ENCODE measurements at places on chromosomes 16 and 17.
A peak's percentile ranks its signal among the peaks of the same experiment; 100 is the strongest.

DNA sequence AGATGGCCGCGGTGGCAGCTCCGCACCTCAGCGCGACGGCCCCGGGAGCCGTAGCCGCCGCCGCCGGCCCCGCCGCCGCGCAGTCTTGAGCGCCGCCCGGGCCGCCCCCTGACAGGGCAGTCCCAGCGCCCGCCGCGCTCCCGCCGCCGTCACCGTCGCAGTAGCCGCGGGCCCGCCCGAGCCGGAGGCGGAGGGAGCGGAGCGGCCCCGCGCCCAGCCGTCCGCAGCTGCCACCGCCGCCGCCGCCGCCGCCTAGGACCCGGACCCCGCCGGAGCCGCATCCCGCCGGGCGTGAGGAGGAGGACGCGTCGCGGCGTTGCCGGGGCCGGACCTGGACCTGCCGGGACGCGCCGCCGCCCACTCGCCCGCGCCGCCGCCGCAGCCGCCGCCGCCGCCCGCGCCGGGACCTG lies 218 bp downstream of the TNRC6C start:
- no peak overlapping the region for H3K27ac ChIP-seq
- peaks cover 8% of the 10 kb centered on the region for H3K4me1 ChIP-seq
- H3K4me3 ChIP-seq: peak overlapping the region; percentile 78
- no peaks in the 10 kb centered on the region for H3K27me3 ChIP-seq
- no peaks in the 10 kb centered on the region for H3K36me3 ChIP-seq
- DNase-seq: no peak

DNA sequence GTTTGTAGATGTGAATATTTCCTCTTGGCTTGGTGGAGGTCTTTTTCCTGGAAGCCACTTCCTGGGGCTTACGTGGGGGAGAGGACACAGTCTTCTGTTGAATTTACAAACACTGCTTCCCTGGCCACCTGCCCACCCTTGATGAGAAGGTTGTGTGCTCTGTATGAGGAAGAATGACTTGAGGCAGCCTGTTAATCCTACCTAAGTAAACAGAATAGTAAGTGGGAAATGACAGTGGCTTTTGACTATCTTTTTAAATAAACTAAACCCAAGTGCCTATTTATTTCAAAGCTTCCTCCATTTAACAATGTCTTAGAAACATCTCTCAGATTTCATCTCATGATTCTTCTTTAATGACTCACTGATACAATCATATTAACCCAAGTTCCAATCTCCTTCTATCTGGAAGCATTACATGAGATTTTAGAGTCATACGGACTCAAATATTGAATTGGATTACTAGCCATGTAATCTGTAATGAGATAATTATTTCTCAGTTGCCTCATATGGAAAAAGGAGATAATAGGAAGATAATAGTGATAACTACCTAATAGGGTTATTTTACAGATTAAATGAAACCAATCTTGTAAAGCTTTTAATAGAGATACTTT lies 96.6 kb upstream of the SMIM36 start:
- no peak overlapping the region for H3K27ac ChIP-seq
- no peaks in the 10 kb centered on the region for H3K36me3 ChIP-seq
- no peaks in the 10 kb centered on the region for H3K4me1 ChIP-seq
- H3K27me3 ChIP-seq: no peaks in the 10 kb centered on the region
- no peak overlapping the region for H3K4me3 ChIP-seq

DNA sequence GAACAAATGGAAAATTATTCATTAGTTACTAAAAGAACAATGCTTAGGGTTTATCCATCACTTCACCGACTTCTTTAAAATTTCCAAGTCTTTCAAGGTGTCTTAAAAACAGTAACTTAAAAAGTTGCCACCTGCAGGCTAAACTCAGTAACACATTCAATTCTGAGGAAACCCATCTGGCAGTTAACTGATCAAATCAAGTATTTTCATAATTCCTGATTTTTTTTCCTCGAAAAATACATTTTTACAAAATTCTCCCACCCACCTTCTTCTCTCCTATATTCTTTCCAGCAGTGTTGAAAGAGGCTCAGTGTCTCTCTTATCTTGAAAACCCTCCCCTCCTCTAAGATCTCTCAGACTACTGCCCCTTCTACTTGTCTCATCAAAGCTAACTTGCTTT lies 29.9 kb downstream of the PARN start:
- no peaks in the 10 kb centered on the region for H3K4me1 ChIP-seq
- no peak overlapping the region for H3K27ac ChIP-seq
- H3K27me3 ChIP-seq: no peaks in the 10 kb centered on the region
- no peak overlapping the region for H3K4me3 ChIP-seq
- peaks cover 43% of the 10 kb centered on the region for H3K36me3 ChIP-seq
- DNase-seq: peak; percentile 78

- no peaks in the 10 kb centered on the region for H3K36me3 ChIP-seq
- H3K27ac ChIP-seq: no peak overlapping the region
- H3K4me3 ChIP-seq: no peak overlapping the region
- no peaks in the 10 kb centered on the region for H3K27me3 ChIP-seq
- no peaks in the 10 kb centered on the region for H3K4me1 ChIP-seq
These were observed 68.8 kb downstream of the ITFG1 start for GRCh38 chr16:47392081-47392480.

DNA sequence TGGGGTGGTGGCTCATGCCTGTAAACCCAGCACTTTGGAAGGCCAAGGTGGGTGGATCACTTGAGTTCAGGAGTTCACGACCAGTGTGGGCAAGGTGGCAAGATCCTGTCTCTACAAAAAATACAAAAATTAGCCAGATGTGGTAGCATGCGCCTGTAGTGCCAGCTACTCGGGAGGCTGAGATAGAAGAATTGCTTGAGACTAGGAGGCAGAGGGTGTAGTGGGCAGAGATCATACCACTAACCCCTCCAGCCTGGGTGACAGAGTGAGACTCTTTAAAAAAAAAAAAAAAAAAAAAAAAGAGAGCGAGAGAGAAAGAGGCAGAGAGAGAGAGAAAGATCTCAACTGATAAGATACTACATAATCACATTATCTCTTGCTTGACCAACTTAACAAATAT lies 45.9 kb downstream of the KANSL1 start:
- no peak overlapping the region for H3K27ac ChIP-seq
- no peaks in the 10 kb centered on the region for H3K27me3 ChIP-seq
- DNase-seq: no peak
- peaks cover 1% of the 10 kb centered on the region for H3K4me1 ChIP-seq
- no peak overlapping the region for H3K4me3 ChIP-seq

- H3K27me3 ChIP-seq: no peaks in the 10 kb centered on the region
- H3K27ac ChIP-seq: no peak overlapping the region
- DNase-seq: no peak
These were observed 132.8 kb downstream of the ABCC1 start for GRCh38 chr16:16082255-16082654.

GRCh38 chr16:13793841-13794409 lies 126.0 kb upstream of the ERCC4 start:
- peaks cover 9% of the 10 kb centered on the region for H3K4me1 ChIP-seq
- DNase-seq: peak; percentile 76
- no peak overlapping the region for H3K4me3 ChIP-seq
- no peaks in the 10 kb centered on the region for H3K27me3 ChIP-seq
- H3K27ac ChIP-seq: no peak overlapping the region
- H3K36me3 ChIP-seq: no peaks in the 10 kb centered on the region

GRCh38 chr17:73371836-73372235 lies 60.0 kb upstream of the CDC42EP4 start:
- H3K27me3 ChIP-seq: no peaks in the 10 kb centered on the region
- H3K4me3 ChIP-seq: no peak overlapping the region
- DNase-seq: no peak
- no peak overlapping the region for H3K27ac ChIP-seq
- H3K36me3 ChIP-seq: peaks cover 31% of the 10 kb centered on the region

- H3K27ac ChIP-seq: no peak overlapping the region
- no peak for DNase-seq
- H3K36me3 ChIP-seq: no peaks in the 10 kb centered on the region
- no peak overlapping the region for H3K4me3 ChIP-seq
- H3K4me1 ChIP-seq: peaks cover 13% of the 10 kb centered on the region
These were observed 45.2 kb downstream of the RNF112 start for GRCh38 chr17:19456016-19456927.

DNA sequence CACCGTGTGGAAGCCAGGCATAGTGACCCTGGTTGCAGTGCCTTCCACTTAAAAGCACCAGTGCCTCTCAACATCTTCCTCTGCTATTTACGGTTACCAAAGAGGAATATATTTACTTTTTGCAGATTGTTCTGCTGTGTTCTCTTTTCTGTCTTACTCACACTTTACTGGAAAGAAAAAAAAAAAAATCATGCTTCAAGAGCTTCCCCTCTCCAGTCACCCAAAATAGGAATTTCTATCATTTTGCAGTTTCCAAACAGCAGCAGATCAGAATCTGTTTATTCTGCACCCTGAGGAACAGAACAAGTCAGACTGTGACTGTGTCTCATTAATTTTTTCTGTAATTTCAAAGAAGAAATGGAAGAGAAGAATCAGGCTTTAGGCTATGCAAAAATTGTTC lies 96.1 kb downstream of the KCNJ2 start:
- H3K36me3 ChIP-seq: no peaks in the 10 kb centered on the region
- H3K27me3 ChIP-seq: no peaks in the 10 kb centered on the region
- H3K4me3 ChIP-seq: no peak overlapping the region
- no peaks in the 10 kb centered on the region for H3K4me1 ChIP-seq

All from spinal cord (tissue), 10 donors.